ENCODE measurements at places on chromosomes 7 and 10.
A peak's percentile ranks its signal among the peaks of the same experiment; 100 is the strongest.

DNA sequence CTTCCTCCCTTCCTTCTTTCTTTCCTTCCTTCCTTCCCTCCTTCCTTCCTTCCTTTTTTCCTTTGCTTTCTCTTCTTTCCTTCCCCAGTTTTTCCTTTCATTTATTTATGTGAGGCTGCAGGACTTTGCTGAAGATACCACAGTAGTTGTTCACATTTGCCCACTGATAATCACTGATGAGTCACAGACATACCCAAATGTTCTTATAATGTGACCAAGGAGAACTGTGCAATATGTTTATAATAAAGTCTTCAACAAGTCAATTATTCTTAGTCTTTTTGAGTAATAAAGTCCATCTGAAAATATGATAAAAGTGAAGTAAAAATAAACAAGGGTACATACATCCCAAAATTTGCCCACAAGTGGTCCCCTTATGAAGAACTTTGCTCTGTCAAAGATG is 159.7 kb downstream of the GNAI1 start:
- DNase-seq = no peak

- DNase-seq = peak; percentile 30
These were observed 330.8 kb downstream of the PTEN start for GRCh38 chr10:88194041-88194887.

DNA sequence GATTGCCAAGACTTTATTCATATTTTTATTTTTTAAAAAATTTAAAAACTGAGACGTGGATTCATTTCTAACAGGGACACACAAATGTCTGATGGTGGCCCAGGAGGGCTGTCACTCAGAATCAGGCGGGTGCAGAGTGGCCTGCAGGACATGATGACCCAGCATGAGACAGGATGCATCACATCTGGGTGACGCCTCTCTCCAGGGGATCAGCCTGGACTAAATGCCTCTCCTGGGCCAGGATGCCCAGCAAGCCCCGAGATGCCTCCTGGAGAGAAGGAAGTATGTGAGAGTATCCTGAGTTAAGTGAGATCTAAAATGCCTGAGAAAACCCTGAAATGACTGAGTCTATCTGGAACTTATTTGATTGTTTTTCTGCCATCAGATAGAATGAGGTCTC is 16.9 kb upstream of the MTURN start:
- no peak for DNase-seq

DNA sequence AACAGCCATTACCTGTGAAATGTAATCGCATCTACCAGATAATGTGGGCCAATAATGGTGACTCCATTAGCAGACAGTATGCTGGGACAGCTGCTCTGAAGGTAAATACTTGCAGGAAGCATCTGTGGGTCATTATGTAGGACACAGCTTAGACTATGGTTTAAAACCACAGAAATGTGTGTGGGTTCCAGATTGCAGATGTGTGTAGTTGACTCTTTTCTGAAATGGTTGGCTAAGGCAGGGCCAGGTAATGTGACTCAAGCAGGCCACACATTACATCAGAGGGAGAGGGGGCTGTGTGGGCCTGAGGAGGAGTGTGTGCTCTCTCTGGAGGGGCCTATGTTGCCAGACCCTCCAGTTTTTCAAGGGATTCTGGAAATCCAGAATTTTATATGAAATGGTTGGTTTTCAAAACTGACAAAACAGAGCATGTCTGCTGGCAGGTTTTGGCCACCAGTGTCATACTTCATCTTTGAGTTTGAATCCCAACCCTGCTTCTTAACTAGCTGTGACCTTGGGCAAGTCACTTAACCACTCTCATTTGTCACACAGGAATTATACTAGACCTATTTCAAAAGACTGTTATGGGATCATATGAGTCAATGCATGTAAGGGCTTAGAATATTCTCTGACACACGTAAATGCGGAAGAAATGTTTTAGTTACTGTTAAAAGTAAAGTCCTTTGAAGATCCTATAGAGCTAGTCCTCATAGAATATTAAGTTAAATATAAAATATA is 64.5 kb downstream of the MCMBP start:
- no peak for DNase-seq

DNA sequence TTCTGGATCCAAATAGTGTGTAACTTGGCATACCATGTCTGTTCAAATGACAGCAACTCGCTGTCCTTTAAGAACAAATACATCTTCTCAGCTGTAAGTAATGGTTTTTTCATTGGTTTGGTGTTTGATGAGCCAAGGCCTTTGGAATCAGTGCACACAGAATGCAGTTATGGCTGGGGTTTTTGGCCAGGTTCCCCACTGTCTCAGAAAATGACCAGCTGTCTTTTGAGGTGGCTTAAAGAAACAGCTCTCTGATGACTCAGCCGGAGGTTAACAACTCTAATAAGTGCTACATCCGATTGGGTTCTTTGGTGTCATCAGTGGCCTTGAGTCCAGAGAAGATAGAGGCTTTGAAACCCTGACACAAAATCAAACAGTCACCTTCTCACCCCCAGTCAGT is 688.4 kb downstream of the REEP3 start:
- DNase-seq = no peak

DNA sequence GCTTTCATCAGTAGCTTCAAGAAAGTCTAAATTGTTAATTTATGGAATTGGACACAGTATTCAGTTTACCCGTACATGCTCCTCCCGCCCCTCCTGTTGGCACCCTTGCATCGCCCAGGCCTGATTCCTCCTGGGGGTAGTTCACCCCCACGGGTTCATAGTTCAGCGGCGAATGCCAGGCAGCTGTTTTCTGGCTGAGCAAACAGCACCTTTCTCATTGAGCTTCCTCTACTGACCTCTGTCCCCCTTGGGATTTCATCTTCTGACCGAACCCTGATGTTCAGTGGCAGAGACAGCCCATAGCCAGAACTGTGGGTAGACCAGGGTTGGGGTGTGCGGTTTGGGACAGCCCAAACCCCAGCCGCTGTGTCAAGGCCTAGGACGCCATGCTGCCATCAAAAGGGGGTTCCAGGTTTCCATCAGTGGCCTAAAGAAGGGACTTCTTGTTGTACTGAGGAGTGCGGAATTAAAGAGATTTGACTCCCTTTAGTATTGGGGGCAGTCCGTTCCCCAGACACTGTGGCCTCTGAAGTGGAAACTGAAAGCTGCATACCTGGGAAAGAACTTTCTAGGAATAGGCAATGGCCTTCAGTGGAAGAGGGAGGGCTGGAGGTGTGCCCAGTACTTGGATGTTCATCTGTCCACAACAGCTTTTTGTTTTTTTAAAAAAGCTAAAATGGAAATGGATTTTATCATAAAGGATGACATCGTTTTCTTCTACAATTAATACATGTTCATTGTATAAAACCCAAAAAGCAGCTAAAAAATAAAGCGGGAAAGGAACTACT is 19.0 kb downstream of the MDH2 start:
- DNase-seq = no peak

- DNase-seq = no peak
These were observed 112.1 kb downstream of the PRKG1 start for GRCh38 chr10:51186361-51186760.

DNA sequence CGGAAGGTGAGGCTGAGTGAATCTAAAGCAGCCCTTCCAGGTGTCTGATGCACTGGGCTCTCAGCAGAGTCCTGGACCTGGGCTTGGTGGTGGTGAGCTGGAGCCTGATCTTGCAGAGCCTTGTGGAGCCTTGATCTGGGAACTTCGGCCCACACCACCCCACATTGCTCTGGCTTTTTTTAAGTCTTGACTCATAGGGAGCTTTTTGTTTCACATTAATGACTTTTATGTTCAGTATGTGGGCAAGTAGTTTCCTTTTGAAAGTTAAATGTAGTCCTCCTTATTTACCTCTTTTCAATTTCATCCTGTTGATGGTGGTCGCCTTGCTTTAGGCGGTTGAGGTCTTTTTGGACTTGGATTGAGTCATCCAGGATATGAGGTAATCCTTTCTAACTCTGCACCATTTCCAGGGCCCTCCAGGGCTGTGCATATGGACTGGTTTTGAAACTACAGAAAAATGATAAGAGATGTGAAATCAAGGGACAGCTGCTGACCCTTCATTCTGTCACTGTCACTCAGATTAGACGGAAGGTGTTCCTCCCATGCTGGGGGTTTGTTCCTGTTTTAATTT is 2.9 kb upstream of the NRAP start:
- peak; percentile 28 for DNase-seq

- no peak for DNase-seq
These were observed 53.9 kb upstream of the IL6 start for GRCh38 chr7:22672846-22673680.

DNA sequence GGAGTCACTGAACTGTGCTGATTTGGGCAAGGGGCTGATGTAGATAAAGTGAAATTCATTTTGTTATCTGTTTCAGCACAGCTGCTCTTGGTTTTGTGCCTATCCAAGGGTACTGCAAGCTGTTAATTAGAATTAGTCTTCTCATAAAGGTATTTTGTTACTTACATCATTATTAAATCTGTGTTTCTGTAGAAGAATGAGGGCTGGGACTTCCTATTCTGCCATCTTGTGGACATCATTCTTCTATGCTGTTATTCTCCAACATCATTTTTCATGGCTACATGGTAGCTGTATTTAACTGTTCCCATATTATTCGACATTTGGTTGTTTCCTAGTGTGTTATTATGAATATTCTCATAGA is 76.2 kb upstream of the CCDC71L start:
- DNase-seq = no peak

DNA sequence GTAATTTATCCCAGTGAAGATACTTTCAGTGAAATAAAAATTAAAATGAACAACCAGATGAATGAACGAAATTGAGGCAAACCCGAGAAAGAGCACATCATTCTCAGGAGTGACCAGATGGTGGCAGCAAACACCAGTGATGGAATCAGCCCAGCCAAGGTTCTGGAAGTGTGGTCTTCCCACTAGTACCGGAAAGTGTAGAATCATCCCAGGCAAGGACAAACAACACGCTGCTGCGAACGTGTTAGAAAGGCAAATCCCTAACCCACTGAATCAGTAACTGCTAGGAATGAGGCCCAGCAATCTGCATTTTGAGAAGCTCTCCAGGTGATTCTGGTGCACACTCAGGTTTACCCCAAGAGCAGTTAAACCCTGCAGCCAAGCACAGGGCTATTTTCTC is 15.5 kb upstream of the SLC18A3 start:
- DNase-seq = peak; percentile 53

DNA sequence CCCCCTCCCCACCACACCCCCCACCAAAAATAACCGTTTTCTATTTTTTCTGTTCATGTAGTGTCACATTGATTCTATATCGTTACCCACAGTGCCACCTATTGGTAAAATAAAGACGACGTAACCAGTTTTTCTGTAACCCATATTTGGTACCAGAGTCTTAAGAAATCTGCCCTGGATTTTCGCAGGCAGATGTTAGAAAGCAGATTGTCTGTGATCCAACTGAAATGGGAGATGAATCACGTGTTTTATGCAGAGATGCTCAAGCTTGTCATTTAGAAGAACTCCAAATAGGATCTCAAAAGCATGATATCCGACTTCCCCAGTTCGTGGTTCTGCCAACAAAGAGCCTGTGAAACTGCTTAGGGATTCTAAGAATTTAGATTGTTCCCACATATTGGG is 261.1 kb upstream of the CSTF2T start:
- no peak for DNase-seq

DNA sequence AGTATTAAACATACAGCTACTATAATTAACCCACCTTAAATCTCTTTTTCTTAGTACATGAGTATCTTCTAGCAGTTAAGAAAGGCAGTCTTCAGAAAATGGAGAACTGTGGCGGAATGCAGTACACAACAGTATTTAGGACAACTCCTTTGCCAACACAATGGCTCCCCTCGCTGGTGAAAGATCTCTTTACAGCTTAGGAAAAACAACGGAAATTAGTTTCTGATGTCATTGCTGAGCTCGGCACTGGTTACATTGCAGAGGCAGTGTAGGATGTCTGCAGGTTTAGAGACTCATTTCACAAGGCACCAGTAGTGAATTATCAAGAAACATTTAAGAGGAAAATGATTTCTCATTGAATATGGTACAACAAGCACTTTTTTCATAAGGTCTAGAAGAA is 43.4 kb downstream of the GLRX3 start:
- peak; percentile 47 for DNase-seq
